Stimulated activated CD8-positive, alpha-beta memory T cell treated with anti-CD3 and anti-CD28 coated beads, Interleukin-2, amount 100 ng/mL, for 48 hours (primary cell): ENCODE measurements at places on chromosomes 7 and 10.
A peak's percentile ranks its signal among the peaks of the same experiment; 100 is the strongest.

GRCh38 chr7:129240119-129240820, 15.4 kb downstream of the AHCYL2 start:
- DNase-seq = no peak

DNA sequence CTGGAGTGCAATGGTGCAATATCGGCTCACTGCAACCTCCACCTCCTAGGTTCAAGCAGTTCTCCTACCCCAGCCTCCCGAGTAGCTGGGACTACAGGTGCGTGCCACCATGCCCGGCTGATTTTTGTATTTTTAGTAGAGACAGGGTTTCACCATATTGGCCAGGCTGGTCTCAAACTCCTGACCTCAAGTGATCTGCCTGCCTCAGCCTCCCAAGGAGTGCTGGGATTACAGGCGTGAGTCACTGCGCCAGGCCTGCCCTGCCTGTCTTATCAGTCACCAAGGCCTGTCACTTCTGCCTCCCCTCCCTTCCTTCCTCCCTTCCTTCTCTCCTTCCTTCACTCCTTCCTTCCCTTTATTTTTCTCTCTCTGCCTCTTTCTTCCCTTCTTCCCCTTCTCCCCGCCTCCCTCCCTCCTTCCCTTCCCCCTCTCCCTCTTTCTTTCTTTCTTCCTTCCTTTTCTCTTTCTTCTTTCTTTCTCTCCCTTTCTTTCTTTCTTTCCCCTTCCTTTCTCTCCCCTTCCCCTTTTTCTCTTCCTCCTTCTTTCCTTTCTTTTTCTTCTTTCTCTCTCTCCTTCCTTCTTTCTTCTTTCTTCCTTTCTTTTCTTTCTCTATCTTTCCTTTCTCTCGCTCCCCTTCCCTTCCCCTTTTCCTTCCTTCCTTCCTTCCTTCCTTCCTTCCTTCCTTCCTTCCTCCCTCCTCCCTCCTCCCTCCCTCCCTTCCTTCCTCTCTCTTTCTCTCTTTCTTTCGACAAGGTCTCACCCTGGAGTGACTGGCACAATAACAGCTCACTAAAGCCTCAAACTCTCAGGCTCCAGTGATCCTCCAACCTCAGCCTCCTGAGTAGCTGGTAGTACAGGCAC, 3.1 kb upstream of the ST7 start:
- no peak for DNase-seq

- no peak for DNase-seq
These were observed 3.0 kb upstream of the CYP2C18 start for GRCh38 chr10:94680544-94680943.

DNA sequence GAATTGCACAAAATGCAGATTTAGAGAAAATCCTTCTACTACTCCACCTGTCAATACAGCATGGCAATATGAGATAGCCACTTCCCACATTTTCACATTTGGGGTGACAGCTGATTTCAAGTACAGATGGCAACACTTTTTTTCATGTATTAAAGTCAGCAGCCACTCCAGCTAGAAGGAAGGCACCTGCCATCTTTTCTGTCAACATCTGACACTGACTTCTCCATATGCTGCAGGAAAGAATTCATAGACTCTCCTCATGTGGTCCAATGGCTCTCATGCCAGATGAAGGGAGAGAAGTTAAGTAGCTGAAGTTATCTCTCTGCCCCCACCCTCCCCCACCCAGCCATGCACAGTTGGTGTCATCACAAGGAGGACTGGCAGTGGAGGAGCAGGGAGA, 912.0 kb downstream of the SORCS1 start:
- no peak for DNase-seq

GRCh38 chr7:27804139-27804538, 64.2 kb downstream of the TAX1BP1 start:
- no peak for DNase-seq

DNA sequence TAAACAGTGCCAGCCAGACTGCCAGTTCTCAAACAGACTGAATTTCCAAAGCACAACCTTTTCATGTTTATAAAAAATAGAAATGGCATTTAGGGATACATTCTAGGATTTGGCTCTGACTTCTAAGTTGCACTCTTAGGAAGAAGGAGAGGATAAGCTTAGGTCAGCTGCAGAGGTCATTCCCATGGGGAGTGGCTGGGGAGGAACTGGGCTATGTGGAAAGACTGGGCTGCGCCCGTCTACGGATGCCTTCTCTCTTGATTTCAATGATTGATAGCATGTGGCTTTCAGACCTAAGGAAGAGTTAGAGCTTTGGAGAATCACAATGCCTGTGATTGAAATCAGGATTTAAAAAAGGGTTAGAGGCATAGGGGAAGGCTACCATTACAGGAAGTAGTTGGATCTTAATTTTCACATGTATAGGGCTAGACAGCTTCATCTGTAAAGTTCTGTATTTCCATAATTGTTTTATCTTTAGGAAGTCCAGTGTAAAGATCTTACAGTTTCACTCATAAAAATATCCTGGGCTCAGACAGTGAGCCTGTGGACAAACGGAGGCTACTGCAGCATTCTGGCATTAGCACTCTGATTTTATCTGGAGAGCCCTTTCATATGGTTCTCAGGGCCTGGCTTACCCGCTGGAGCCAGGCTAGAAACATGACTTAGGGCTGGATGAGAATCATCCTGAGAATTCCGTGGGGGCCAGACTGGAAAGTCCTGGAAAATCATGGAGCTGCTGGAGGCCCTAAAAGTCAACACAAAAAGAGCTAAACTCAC, 29.5 kb downstream of the NUDT5 start:
- DNase-seq = no peak

- DNase-seq = no peak
These were observed 44.3 kb downstream of the TET1 start for GRCh38 chr10:68604441-68604840.

GRCh38 chr10:124061030-124061429, 32.4 kb downstream of the CHST15 start:
- no peak for DNase-seq

DNA sequence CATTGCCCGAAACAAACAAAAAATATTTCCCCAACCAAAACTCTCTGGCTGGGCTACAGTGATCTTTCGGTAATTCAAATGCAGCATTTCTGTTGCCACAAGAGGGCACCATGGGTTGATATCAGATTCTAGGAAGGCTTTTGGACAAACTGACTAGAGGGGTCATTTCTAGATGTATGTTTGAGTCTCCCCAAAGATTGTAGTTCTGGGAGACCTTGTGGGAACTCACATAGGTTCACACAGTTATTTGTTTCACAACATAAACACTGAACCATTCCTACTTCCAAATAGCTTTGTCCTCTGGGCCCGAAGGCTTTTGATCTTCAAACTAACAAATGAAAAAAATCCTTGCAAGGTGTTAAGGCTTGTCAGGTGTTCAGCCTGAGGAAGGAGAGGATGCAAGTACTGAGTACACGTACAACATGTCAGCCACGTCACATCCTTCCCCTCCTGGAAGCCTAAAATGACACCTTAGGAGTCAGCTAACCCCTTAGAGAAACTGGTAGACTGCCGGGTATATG, 37.0 kb upstream of the IL15RA start:
- no peak for DNase-seq

GRCh38 chr7:77537136-77537777, at the start of gene PTPN12:
Gene PTPN12, plus strand, starts transcription at chr7:77537295. Its CDS starts 252 bp downstream, at chr7:77537547.
- peak; percentile 37 for DNase-seq

DNA sequence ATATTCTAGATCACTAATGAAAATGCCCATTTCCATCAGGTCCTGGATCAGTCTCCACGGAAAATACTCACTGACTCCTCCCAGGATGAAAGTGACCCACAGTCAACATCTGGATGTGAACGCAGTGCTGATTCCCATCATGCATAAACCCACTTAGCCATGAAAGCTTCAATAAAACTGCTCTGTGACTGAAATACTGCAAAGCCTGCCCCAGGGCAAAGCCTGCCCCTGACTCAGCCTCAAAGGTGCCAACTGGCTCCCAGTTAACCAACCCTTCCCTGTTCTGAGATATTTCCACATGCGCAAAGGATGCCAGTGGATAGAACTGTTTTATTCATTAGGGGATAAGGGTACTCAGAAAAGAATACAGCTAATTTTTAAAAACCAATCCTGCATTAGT, 24.0 kb downstream of the OSBPL3 start:
- no peak for DNase-seq

DNA sequence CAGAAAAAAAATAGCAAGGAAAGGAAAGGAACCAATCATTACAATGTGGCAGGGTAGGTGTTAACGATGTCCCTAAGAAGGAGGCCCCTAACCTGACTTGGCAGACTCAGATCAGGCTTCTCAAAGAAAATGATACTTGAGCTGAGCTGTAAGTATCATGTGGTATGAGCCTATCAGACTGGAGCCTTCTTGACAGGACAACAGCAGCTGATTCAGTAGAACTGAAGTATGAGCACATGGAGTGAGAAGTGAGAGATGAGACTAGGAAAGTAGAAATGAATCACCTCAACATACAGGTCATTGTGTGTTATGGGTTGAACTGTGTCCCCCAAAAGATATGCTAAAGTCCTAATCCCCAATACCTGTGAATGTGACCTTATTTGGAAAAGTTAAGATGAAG, 66.3 kb downstream of the MTERF1 start:
- DNase-seq = no peak

DNA sequence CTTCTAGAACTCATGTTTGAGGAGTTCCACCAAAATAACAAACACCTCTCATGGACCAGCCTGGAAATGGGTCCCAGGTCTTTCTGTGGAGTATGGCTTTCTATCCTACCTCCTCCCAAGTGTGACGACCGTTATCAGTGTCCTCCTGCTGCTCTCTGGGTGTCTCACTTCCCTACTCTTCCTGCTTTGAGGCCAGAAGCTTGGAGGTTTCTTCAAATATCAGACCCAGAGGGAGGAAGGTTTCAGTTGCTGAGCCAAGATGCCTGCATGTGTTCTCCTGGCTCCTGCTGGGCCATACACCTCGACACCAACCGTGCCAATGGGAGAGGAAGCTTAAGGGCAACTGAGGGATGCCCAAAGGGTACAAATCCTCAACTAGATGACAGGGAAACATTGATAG, 114.6 kb downstream of the WNT2 start:
- no peak for DNase-seq
